ENCODE measurements at places on chromosomes 16 and 17. TPM values are rescaled to one million over a fixed set of nuclear protein-coding genes. Genes with fewer than 3 reads are reported as not detected.

GRCh38 chr17:27497696-27498095 lies 41.4 kb downstream of the KSR1 start:
- 0 out of 3 replicates have a peak, but pooled peaks cover 2% of the 10 kb centered on the region for H3K36me3 ChIP-seq
- H3K4me3 ChIP-seq, result no peak overlapping the region
- no peak overlapping the region for H3K27ac ChIP-seq
- no peak for DNase-seq
- H3K27me3 ChIP-seq, result no peaks in the 10 kb centered on the region

- H3K4me3 ChIP-seq, result no peak overlapping the region
- no peak for DNase-seq
- H3K27me3 ChIP-seq, result no peaks in the 10 kb centered on the region
- H3K36me3 ChIP-seq, result no peaks in the 10 kb centered on the region
- H3K4me1 ChIP-seq, result no peaks in the 10 kb centered on the region
These were observed 202.6 kb upstream of the MYOCD start for GRCh38 chr17:12463102-12463501.

- no peaks in the 10 kb centered on the region for H3K36me3 ChIP-seq
- H3K27ac ChIP-seq, result no peak overlapping the region
- H3K27me3 ChIP-seq, result no peaks in the 10 kb centered on the region
- no peak for DNase-seq
These were observed 140.2 kb upstream of the NOL11 start for GRCh38 chr17:67577429-67578141.

- no peaks in the 10 kb centered on the region for H3K36me3 ChIP-seq
- H3K4me3 ChIP-seq, result no peak overlapping the region
- no peak overlapping the region for H3K27ac ChIP-seq
- DNase-seq, result no peak
These were observed 37.5 kb downstream of the DHRS7B start for GRCh38 chr17:21164216-21164615.

DNA sequence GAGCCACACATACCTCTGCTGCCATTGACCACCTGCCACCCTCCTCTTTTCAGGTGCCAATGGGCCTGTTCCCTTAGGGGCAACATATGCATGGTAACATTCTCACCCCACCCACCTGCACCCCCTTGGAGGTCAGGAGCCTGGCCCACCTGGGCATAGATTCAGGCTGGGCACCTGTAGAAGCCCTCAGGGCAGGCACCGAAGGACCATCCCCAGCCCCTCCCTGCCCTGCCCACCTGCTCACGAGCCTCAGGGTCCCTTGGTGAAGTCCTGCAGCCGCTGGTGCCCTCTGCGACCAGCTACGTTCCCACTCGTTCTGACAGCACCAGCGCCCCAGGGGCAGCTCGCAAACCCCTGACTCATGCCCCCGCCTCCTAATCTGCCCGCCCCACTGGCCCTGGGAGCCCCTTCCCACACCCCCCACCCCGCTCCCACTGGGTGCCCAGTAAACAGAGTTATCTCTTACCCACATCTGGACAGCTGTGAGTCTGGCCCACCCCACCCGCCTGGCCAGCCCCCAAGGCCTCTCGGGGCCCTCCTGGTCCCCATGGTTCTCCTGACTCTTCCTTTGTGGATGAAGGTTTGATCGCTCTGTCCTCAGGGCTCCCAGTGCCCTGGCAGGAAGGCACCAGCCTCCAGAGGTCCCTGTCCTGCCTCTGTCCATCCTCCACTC lies at the start of gene SLC4A1:
SLC4A1 (minus strand) TSS at position 318 of the 673 bp plus-strand sequence. CDS start 5,269 bp downstream, outside the sequence.
- H3K27me3 ChIP-seq, result peaks cover 62% of the 10 kb centered on the region
- H3K4me1 ChIP-seq, result no peaks in the 10 kb centered on the region

- H3K27ac ChIP-seq, result no peak overlapping the region
- no peaks in the 10 kb centered on the region for H3K36me3 ChIP-seq
- H3K4me3 ChIP-seq, result no peak overlapping the region
These were observed 34.7 kb downstream of the KIAA0513 start for GRCh38 chr16:85062323-85062722.

GRCh38 chr16:72821185-72821950 lies 226.6 kb downstream of the ZFHX3 start:
- no peak overlapping the region for H3K4me3 ChIP-seq
- no peaks in the 10 kb centered on the region for H3K27me3 ChIP-seq
- H3K36me3 ChIP-seq, result peaks cover 31% of the 10 kb centered on the region
- no peaks in the 10 kb centered on the region for H3K4me1 ChIP-seq
- no peak overlapping the region for H3K27ac ChIP-seq

DNA sequence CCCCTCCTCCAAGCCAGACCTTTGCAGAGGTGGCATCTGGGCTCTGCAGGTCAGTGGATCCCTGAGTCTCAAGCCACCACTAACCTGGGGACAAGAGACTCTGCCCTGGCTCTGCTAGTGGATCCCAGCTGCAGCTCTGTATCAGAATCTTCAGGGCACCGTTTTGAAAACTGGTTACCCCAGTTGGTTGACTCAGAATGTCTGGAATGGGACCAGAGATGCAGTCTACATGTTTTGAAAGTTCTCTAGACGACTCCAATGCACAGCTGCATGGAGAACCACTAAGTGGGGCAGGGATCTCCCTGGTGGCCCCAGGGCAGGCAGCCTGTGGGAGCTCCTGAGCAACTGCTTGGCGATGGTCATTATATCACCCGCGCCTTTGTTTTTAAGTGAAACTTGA lies 34.1 kb upstream of the ADORA2B start:
- DNase-seq, result no peak
- no peak overlapping the region for H3K27ac ChIP-seq
- peaks cover 3% of the 10 kb centered on the region for H3K27me3 ChIP-seq
- peaks cover 15% of the 10 kb centered on the region for H3K4me1 ChIP-seq

REXO5 gene
- total RNA-seq, result 13.1 TPM

KRTAP16-1 gene
- not detected for total RNA-seq

IGF2BP1 gene
- total RNA-seq, result 116 TPM

SPATA20 gene
- 64.8 TPM for total RNA-seq
